Right lobe of liver (tissue), 6 donors: ENCODE measurements at places on chromosomes 2 and 18.

- no peak overlapping the region for H3K4me3 ChIP-seq
- no peak overlapping the region for H3K27ac ChIP-seq
- no peak for DNase-seq
- no peaks in the 10 kb centered on the region for H3K4me1 ChIP-seq
Measured at GRCh38 chr2:44397447-44398175, 35.9 kb downstream of the CAMKMT start.

- H3K27ac ChIP-seq: no peak overlapping the region
- H3K27me3 ChIP-seq: no peaks in the 10 kb centered on the region
- no peak overlapping the region for H3K4me3 ChIP-seq
- DNase-seq: no peak
- no peaks in the 10 kb centered on the region for H3K4me1 ChIP-seq
Measured at GRCh38 chr2:79000008-79000576, 25.4 kb upstream of the REG3G start.

DNA sequence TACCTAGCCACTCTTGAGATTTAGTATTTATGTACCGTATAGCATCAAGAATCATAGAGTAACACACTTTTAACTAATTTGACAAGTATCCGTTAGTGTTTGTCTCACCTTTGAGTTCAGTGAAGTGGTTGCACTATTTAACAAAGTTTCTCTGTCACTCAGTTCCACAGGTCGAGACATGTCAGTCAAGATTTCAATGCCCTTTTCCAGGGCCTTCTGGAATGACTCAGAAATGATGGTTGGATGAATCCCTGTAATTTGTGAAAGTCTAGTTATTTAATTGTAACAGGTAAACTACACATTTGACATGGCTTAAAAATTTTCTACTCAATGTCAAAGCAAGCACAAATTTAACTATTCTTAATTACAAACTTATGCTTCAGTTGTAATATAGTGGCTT, 9.7 kb downstream of the CCT4 start:
- H3K36me3 ChIP-seq: peaks cover 94% of the 10 kb centered on the region
- no peak overlapping the region for H3K4me3 ChIP-seq
- H3K27me3 ChIP-seq: no peaks in the 10 kb centered on the region

GRCh38 chr2:181461056-181461997, 4.1 kb downstream of the ITGA4 start:
- H3K27me3 ChIP-seq: no peaks in the 10 kb centered on the region
- H3K4me1 ChIP-seq: no peaks in the 10 kb centered on the region
- H3K27ac ChIP-seq: no peak overlapping the region

DNA sequence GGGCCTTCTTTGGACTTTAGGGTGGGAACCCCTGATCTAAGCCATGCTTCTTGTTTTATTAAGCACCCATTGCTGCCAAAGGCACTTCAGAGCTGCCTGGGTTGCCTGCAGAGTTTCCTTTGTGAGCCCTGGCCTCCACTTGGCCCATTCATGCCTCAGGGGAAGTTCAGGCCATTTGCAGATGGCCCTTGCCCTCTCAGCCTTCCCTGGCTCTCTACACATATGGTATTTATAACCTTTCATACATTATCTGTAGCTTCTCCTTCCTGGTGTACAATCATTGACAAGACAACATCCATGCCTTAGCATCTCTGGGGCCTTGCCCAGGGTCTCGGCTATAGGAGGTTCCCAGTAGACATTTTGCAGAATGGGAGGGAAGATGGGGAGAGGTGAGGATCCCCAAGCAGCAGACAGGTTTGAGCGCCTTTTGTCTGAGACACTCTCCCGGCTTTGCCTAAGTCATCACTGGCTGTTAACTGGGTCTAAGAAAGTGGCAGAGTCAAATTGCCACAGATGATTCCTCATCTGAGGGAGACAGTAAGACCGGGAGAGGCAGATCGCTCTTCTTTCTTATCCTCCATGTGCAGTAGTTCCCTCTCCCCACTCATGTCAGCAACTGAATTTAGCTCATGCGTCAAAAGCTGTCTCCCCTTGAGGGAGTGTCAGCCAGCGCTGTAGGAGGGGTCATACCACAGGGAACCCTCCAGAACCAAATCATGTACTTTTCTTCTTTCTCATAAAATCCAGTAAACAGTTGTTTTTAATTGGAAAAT, 2.7 kb downstream of the EHD3 start:
- H3K4me1 ChIP-seq: no peaks in the 10 kb centered on the region
- peak overlapping the region; percentile 53 for H3K4me3 ChIP-seq
- H3K27me3 ChIP-seq: no peaks in the 10 kb centered on the region
- H3K36me3 ChIP-seq: no peaks in the 10 kb centered on the region
- DNase-seq: peak; percentile 23
- H3K27ac ChIP-seq: no peak overlapping the region

GRCh38 chr18:47912343-47912742, 18.1 kb downstream of the SMAD2 start:
- H3K36me3 ChIP-seq: no peaks in the 10 kb centered on the region
- H3K27ac ChIP-seq: peak overlapping the region; percentile 19
- no peak for DNase-seq
- H3K4me1 ChIP-seq: peaks cover 35% of the 10 kb centered on the region

- H3K36me3 ChIP-seq: no peaks in the 10 kb centered on the region
- no peak overlapping the region for H3K27ac ChIP-seq
- no peaks in the 10 kb centered on the region for H3K27me3 ChIP-seq
- peak overlapping the region; percentile 21 for H3K4me3 ChIP-seq
- no peak for DNase-seq
- no peaks in the 10 kb centered on the region for H3K4me1 ChIP-seq
Measured at GRCh38 chr18:46343931-46344372, 239.8 kb downstream of the HAUS1 start.

- no peaks in the 10 kb centered on the region for H3K27me3 ChIP-seq
- H3K27ac ChIP-seq: no peak overlapping the region
- no peak overlapping the region for H3K4me3 ChIP-seq
- no peaks in the 10 kb centered on the region for H3K36me3 ChIP-seq
- no peaks in the 10 kb centered on the region for H3K4me1 ChIP-seq
- no peak for DNase-seq
Measured at GRCh38 chr2:165776013-165776412, 18.0 kb downstream of the GALNT3 start.

GRCh38 chr2:15986068-15986560, 45.8 kb downstream of the MYCN start:
- no peak overlapping the region for H3K4me3 ChIP-seq
- no peak for DNase-seq
- no peaks in the 10 kb centered on the region for H3K36me3 ChIP-seq
- H3K4me1 ChIP-seq: no peaks in the 10 kb centered on the region

GRCh38 chr2:239660390-239661230, 259.8 kb upstream of the HDAC4 start:
- no peaks in the 10 kb centered on the region for H3K4me1 ChIP-seq
- no peak overlapping the region for H3K27ac ChIP-seq
- H3K36me3 ChIP-seq: no peaks in the 10 kb centered on the region
- no peaks in the 10 kb centered on the region for H3K27me3 ChIP-seq
- H3K4me3 ChIP-seq: no peak overlapping the region

DNA sequence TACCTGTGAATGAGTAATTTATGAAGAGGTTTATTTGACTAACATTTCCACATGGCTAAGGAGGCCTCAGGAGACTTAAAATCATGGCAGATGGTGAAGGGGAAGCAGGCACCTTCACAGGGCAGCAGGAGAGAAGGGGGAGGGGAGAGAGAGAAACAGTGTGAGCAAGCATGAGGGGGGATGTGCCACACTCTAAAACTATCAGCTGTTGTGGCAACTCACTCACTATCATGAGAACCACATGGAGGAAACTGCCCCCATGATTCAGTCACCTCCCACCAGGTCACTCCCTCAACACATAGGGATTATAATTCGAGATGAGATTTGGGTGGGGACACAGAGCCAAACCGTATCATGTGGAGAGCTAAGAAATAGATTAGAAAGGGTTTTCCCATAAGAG, 309.0 kb downstream of the RDH14 start:
- H3K27me3 ChIP-seq: no peaks in the 10 kb centered on the region
- H3K4me3 ChIP-seq: no peak overlapping the region
- DNase-seq: no peak
- H3K27ac ChIP-seq: no peak overlapping the region
- H3K4me1 ChIP-seq: no peaks in the 10 kb centered on the region

- H3K4me3 ChIP-seq: no peak overlapping the region
- no peak overlapping the region for H3K27ac ChIP-seq
- H3K4me1 ChIP-seq: no peaks in the 10 kb centered on the region
- no peaks in the 10 kb centered on the region for H3K36me3 ChIP-seq
- no peak for DNase-seq
Measured at GRCh38 chr2:108403494-108403893, 25.7 kb downstream of the SULT1C4 start.

GRCh38 chr2:232385660-232386489, 7.3 kb downstream of the ALPP start:
- no peaks in the 10 kb centered on the region for H3K27me3 ChIP-seq
- H3K4me3 ChIP-seq: no peak overlapping the region
- DNase-seq: no peak
- H3K36me3 ChIP-seq: no peaks in the 10 kb centered on the region
- H3K4me1 ChIP-seq: no peaks in the 10 kb centered on the region
- H3K27ac ChIP-seq: no peak overlapping the region

GRCh38 chr2:85457877-85458316, 39.4 kb downstream of the SH2D6 start:
- no peak overlapping the region for H3K4me3 ChIP-seq
- no peak for DNase-seq
- H3K36me3 ChIP-seq: no peaks in the 10 kb centered on the region

- H3K4me3 ChIP-seq: no peak overlapping the region
- H3K4me1 ChIP-seq: no peaks in the 10 kb centered on the region
- peaks cover 23% of the 10 kb centered on the region for H3K36me3 ChIP-seq
- no peaks in the 10 kb centered on the region for H3K27me3 ChIP-seq
- no peak for DNase-seq
Measured at GRCh38 chr2:10777111-10777841, 35.3 kb downstream of the PDIA6 start.

DNA sequence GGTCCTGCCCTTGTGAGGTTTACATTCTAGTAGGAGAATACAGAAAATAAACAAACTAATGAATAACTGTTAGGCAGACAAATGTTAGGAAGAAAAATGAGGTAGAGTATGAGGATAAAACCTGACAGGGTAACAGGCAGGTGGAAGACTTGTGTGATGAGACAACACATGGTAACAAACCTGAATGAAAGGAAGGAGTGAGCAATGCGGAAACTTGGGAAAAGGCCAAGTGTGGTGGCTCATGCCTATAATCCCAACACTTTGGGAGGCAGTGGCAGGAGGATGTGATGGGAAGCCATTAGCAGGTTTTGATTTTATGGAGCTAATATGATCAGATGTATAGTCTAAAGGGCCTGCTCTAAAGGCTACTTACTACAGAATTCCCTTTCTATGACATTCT, 74.2 kb downstream of the INO80D start:
- no peak overlapping the region for H3K4me3 ChIP-seq
- DNase-seq: no peak
- H3K27me3 ChIP-seq: no peaks in the 10 kb centered on the region
- H3K36me3 ChIP-seq: no peaks in the 10 kb centered on the region

DNA sequence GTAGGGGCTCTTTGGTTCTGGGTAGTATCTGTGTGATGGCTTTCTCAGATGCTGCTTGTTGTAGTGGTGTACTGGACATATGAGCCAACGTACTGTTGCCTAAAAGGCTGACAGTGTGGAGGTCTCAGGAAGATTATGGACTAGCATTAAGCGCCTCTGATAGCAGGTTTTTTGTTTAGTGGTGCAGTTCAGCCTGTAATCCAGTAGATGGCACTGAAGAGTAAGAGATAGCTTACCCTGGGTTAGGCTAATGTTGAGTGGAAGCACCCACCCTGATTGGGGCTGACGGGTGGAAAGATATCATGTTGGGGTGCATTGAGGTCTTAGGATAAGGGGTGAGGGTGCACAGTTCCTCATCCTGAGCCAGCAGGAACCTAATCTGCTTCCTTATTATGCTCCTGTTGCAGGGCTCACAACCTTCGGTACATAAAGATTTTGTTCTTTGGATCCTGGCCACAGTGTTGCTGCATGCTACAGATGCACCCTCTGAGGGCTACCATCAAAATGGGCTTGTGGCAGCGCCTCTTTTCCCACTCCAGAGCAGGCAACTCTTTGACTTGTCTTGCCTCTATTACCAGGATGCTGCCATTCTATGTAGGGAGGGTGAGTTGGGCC, 79.6 kb downstream of the MSTN start:
- no peaks in the 10 kb centered on the region for H3K27me3 ChIP-seq
- DNase-seq: no peak
- H3K4me3 ChIP-seq: no peak overlapping the region
- no peaks in the 10 kb centered on the region for H3K4me1 ChIP-seq

- DNase-seq: no peak
- H3K27me3 ChIP-seq: peaks cover 48% of the 10 kb centered on the region
- no peak overlapping the region for H3K4me3 ChIP-seq
- no peaks in the 10 kb centered on the region for H3K36me3 ChIP-seq
Measured at GRCh38 chr2:222315443-222316121, 16.8 kb upstream of the PAX3 start.

DNA sequence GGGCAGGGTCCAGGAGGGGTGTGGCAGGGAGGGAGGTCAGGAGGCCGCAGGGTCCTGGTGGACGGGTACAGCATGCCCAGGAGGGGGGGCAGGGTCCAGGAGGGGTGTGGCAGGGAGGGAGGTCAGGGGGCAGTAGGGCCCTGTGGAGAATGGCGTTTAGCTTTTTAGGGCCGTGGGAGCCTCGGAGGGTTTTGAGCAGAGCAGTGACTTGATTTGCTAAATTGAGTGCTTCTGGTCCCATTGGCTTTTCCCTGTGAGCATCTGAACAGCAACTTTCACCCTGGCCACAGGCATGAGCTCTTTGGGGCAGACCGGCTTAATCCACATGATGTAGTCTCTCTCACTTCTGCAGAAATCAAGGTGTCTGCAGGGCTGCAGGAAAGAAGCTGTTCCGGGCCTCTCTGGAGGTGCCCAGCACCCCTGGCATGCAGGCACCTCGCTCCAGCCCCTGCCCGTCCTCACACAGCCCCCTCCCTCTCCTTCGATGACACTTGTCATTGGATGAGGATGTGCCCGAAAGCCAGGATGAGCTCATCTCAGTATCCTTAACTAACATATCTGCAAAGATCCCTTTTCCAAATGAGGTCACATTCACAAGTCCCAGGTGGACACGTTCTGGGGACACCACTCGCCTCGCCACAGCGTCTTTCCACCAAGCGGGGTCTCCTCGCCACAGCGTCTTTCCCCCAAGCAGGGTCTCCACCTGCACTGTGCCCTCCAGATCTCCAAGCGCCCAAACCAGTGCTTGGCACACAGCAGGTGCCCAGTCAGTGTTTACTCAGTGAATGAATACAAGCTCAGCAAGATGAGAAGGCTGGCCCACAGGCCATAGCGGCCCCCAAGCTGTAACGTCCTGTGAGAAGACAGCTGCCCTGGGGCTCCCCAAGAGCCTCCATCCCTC, 94.0 kb downstream of the NDUFA10 start:
- H3K36me3 ChIP-seq: no peaks in the 10 kb centered on the region
- no peak overlapping the region for H3K27ac ChIP-seq
- no peak overlapping the region for H3K4me3 ChIP-seq
- H3K27me3 ChIP-seq: no peaks in the 10 kb centered on the region
- no peaks in the 10 kb centered on the region for H3K4me1 ChIP-seq

GRCh38 chr2:219912491-219912921, 285.1 kb downstream of the SLC4A3 start:
- no peak overlapping the region for H3K27ac ChIP-seq
- H3K36me3 ChIP-seq: no peaks in the 10 kb centered on the region
- DNase-seq: no peak
- H3K4me1 ChIP-seq: no peaks in the 10 kb centered on the region
- no peaks in the 10 kb centered on the region for H3K27me3 ChIP-seq

GRCh38 chr2:27308359-27308881, at the start of gene UCN:
Gene UCN, minus strand, starts transcription at chr2:27308445. Its CDS starts 550 bp downstream, at chr2:27307895.
- no peaks in the 10 kb centered on the region for H3K4me1 ChIP-seq
- H3K27me3 ChIP-seq: no peaks in the 10 kb centered on the region
